NCI-H446 (cell line): ENCODE measurements at places on chromosomes 16 and 17.

DNA sequence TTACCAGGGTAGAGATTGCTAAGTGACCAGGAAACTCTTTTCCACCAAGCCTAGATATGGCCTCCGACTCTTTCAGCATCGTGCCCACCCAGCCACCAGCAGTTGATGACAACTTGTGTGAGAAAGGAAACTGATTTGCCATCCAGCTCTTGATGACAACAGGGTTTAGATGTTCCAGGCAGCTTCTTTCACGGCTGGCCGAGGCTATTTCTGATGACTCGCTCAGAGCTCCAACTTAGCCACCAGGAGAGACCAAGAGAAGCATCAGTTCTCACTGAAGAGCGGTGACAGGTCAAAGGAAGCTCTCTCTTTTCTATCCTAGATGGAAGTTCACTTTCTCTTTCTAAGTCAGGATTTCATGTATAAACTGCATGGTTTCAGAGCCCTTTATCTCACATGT, 61.2 kb downstream of the MPHOSPH6 start:
- DNase-seq: no peak

GRCh38 chr17:18267927-18268711, 7.7 kb downstream of the MIEF2 start:
- no peak for DNase-seq

GRCh38 chr16:180681-181564, 664 bp downstream of the HBQ1 start:
- DNase-seq: peak; percentile 6

- no peak for DNase-seq
Observed at GRCh38 chr17:2977157-2977556, 86.2 kb downstream of the OR1D5 start.

GRCh38 chr16:74903901-74904678, 80.8 kb downstream of the WDR59 start:
- no peak for DNase-seq

GRCh38 chr17:44998646-44999045, 30.5 kb upstream of the C1QL1 start:
- DNase-seq: no peak

GRCh38 chr17:9239246-9239792, 218.0 kb downstream of the NTN1 start:
- DNase-seq: no peak

- DNase-seq: no peak
Observed at GRCh38 chr17:28472871-28473497, 460 bp upstream of the SLC13A2 start.

- no peak for DNase-seq
Observed at GRCh38 chr17:58643147-58643546, 48.7 kb downstream of the TEX14 start.

DNA sequence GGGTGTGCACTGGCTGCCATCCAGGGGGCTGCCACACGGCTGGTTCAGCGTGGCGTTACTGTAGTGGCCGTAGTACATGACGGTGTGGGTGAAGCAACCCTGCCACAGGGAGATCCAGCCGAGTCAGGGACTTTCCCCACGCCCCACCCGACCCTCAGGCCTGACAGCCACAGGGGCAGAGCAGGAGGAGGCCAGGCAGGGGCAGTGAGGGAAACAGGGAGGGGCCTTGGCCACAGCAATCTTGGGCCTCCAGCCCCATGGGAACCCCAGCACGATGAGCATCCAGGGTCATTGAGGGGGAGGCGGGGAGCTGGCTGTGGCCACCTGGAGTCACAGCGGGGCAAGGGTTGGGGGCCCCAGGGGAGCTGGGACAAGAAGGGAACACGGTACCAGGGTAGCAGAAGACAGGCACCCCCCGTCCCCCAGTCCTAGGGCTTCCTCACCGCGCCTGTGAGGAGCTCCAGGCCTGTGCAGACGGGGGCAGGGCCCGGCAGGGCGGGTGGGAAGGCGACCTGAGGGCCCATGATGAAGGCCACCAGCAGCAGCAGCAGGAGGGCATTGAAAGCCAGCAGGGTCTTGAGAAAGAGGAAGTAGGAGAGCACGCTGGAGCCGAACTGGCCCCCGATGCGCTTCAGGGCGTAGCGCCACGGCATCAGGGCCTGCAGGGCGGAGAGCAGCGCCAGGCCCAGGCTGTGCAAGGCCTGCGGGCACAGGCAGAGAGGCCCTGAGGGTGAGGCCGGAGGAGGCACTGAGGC, 4.3 kb downstream of the TMC6 start:
- DNase-seq: no peak

DNA sequence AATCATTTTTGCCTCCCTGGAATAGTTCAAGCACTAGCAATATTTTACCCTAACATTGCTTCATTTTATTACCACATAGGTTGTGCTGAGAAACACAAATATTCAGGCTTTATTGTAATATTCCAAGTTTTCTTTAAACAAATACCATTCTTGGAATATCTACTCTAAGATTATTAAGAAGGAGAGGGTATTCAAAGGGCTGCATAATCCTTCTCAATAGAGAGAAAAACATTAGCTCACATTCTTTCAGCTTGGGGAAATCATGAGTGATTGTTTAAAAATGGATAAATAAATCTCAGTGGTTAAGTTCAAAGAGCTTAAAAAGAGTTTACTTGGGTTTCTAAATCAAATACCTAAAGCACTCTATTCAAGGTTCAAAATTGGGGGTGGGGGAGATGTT, 111.9 kb upstream of the CORO6 start:
- DNase-seq: no peak

- no peak for DNase-seq
Observed at GRCh38 chr16:68644296-68644695, 814 bp upstream of the CDH3 start.

GRCh38 chr16:2500918-2501750, 12.6 kb upstream of the ATP6V0C start:
- peak; percentile 51 for DNase-seq

DNA sequence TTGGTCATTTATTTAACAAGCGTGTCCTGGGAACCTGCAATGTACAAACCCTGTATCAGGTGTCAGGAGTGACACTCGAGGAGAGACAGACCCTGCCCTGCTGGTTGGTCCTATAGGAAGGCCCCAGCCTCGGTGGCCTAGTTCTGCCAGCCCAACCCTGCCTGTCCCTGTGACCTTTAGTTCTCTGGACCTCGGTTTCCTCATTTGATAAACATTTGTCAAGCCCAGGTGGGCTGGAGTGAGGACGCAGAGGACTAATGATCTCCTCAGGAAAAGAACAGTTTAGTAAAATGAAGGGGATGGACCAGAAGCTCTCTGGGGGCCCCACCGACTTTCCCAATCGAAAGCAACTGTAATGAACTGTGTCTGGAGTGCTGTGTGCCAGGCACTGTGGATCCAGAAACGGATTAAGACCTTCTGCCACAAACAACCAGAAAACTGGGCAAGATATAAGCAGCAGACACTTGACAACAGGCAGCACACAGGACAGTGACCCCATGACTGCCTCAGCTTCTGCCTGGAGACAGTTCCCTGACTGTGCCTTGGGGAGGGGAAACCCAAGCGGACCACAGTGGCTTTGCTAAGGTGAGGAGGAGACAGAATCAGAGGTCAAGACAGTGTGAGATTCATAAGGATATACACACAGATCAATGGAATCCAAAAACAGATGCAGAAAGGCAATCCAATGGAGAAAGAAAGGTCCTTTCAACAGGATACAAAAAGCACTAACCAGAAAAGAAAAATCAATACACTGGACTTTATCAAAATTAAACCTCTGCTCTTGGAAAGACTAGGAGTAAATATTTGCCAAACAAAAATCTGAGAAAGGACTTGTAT, 8.8 kb downstream of the PRCD start:
- no peak for DNase-seq

- no peak for DNase-seq
Observed at GRCh38 chr17:81043725-81044427, 8.9 kb downstream of the BAIAP2 start.
